ENCODE measurements at places on chromosomes 4 and X. TPM values are rescaled to one million over a fixed set of nuclear protein-coding genes. Genes with fewer than 3 reads are reported as not detected.

PABPC4L gene
- not detected for total RNA-seq

CLDN2 gene
- not detected for total RNA-seq

MAP3K15 gene
- not detected for total RNA-seq

PDHA1 gene
- 97.4 TPM for total RNA-seq

SASH3 gene
- total RNA-seq: 102 TPM

GLRB gene
- not detected for total RNA-seq

ARSD gene
- 4.7 TPM for total RNA-seq

NWD2 gene
- total RNA-seq: not detected

SLC10A4 gene
- not detected for total RNA-seq

TMEM31 gene
- total RNA-seq: not detected

TRPC5OS gene
- not detected for total RNA-seq

OCRL gene
- 3.1 TPM for total RNA-seq

SSX3 gene
- total RNA-seq: not detected

CLGN gene
- not detected for total RNA-seq

FMR1NB gene
- total RNA-seq: not detected

SMARCA5 gene
- 56.4 TPM for total RNA-seq

GPR78 gene
- not detected for total RNA-seq

TSR2 gene
- total RNA-seq: 40.4 TPM

AMER1 gene
- total RNA-seq: 3.6 TPM

NLGN4X gene
- total RNA-seq: not detected

TCP11X2 gene
- total RNA-seq: not detected

TLR7 gene
- total RNA-seq: not detected

LUZP4 gene
- not detected for total RNA-seq

EDA gene
- 8.2 TPM for total RNA-seq

CPLX1 gene
- total RNA-seq: 0.73 TPM

SYN1 gene
- total RNA-seq: 0.92 TPM

BDH2 gene
- total RNA-seq: 21.2 TPM

CYTL1 gene
- total RNA-seq: 1.6 TPM

Data from T-cell (primary cell).